ENCODE measurements at places on chromosomes 2 and 18.

DNA sequence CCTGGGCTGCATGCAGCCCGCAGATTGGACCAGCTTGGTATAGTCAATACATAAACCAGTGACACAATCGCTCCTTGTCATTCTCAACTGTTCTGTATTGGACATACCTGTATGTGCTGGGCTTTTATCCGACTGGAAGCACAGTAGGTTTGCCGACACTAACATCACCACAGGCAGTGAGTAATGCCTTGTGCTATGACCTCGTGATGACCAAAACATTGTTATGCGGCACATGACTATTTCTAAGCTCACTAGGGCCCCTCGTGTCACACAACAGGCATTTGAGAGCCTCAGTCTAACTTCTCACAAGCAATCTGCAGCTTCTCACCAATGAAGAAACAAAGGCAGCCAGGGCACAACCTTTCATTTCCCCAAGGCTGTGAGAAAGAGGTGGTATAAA, 320.8 kb downstream of the AFF3 start:
- DNase-seq, result no peak

- no peaks in the 10 kb centered on the region for H3K4me1 ChIP-seq
- no peaks in the 10 kb centered on the region for H3K36me3 ChIP-seq
- H3K4me3 ChIP-seq, result no peak overlapping the region
- no peak for DNase-seq
These were observed 17.9 kb upstream of the PTPN4 start for GRCh38 chr2:119741868-119742267.

DNA sequence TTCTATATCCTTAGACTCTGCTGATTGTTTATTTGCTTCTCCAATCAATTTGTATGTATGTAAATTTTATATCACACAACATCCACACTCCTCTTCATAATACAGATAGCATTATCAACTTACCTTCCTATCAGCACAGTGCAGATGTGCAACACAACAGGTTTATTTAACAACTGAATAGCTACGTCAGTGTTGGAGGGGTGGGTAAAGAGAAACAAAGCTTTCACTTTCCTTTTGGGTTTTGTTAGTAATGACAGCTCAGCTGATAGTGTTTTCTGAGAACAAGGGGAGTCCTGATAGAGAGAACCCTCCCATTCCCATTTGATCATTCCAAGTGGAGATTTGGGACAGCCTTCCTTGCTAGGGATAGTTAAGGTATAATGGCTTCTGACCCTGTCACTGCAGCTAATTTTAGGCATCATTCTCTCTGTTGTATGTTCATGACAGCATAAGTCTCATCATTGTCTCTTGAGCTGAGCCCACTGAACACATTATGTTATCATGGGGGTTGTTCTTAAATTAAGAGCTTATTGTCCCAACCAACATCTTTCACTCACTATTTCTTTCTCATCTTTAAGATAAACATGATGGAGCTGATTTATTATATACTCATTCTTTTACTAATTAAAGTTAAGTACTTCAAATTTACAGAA, 227.7 kb downstream of the GPD2 start:
- no peak overlapping the region for H3K4me3 ChIP-seq
- no peak overlapping the region for H3K27ac ChIP-seq

DNA sequence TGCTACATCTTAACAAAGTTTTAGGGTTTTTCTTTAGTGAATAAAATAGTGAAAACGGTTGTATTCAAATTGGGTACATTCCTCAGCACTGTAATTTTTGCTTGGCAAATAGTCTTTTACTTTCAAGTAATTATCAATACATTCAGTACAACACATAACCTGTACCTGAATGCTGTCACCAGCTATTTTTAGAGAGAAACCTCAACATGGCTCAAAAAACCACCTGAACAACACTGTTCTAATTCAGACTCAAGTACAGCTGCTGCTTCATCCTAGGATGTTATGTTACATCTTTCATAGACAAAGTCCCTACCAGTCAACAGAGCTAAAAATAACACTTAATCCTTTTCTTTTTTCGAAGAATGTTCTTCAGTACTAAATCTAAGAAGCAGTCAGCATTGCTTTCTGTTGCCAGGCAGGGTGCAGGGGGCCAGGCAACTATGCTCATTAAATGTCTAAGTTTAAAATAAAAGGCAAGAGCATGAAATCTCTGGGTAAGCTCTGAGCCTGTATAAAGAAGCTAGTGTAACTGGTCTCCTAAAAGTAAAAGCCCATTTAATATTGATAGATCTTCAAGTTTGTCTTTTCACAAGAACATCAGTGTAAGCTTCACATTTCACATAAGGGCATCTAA, 20.5 kb downstream of the PDIA6 start:
- no peak overlapping the region for H3K4me3 ChIP-seq
- DNase-seq, result peak; percentile 10
- peak overlapping the region; percentile 85 for H3K27ac ChIP-seq
- peaks cover 41% of the 10 kb centered on the region for H3K4me1 ChIP-seq

- no peaks in the 10 kb centered on the region for H3K27me3 ChIP-seq
- peak; percentile 85 for DNase-seq
- peak overlapping the region; percentile 38 for H3K4me3 ChIP-seq
- peaks cover 34% of the 10 kb centered on the region for H3K4me1 ChIP-seq
- H3K36me3 ChIP-seq, result peaks cover 2% of the 10 kb centered on the region
These were observed 76.4 kb downstream of the AP1S3 start for GRCh38 chr2:223760838-223761502.

DNA sequence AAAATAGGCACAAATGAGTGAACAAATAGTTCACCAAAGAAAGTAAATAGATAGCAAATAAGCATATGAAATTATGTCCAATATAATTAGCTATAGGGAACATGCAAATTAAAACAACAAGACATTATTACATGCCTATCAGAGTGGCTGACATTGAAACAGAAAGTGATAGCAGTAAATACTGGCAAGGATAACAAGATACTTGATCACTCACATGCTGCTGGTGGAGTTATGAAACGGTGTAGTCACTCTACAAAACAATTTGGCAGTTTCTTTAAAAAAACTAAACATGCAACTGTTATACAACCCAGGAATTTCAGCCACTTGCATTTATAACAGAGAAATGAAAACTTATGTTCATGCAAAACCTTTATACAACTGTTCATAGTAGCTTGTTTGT, 439.2 kb upstream of the ACVR2A start:
- peaks cover 5% of the 10 kb centered on the region for H3K4me1 ChIP-seq
- H3K4me3 ChIP-seq, result no peak overlapping the region
- DNase-seq, result no peak
- H3K27me3 ChIP-seq, result peaks cover 5% of the 10 kb centered on the region

- H3K27ac ChIP-seq, result no peak overlapping the region
- no peak for DNase-seq
- peaks cover 1% of the 10 kb centered on the region for H3K4me1 ChIP-seq
- no peak overlapping the region for H3K4me3 ChIP-seq
- no peaks in the 10 kb centered on the region for H3K36me3 ChIP-seq
These were observed 3.0 kb upstream of the GCG start for GRCh38 chr2:162155093-162155492.

DNA sequence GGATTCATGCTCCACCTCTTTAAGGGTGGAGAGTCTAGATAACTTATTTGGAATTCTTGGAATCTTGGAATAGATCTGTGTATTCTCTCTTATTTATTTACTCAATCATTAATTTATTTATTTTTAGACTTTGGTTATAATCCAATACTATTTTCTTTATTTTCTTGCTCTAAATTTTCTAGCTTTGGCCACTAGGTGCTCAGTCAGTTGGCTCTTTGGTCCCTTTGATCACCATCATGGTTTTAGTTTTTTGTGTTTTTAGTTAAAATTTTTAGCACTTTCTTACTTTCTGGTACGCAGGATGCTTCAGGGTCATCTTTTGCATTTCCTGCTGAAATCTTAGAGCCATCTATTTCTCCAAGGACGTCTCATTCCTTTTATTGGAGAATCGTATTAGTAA, 5.2 kb upstream of the PLEK start:
- no peaks in the 10 kb centered on the region for H3K36me3 ChIP-seq
- H3K27me3 ChIP-seq, result no peaks in the 10 kb centered on the region
- H3K4me3 ChIP-seq, result no peak overlapping the region
- H3K27ac ChIP-seq, result no peak overlapping the region
- no peak for DNase-seq

DNA sequence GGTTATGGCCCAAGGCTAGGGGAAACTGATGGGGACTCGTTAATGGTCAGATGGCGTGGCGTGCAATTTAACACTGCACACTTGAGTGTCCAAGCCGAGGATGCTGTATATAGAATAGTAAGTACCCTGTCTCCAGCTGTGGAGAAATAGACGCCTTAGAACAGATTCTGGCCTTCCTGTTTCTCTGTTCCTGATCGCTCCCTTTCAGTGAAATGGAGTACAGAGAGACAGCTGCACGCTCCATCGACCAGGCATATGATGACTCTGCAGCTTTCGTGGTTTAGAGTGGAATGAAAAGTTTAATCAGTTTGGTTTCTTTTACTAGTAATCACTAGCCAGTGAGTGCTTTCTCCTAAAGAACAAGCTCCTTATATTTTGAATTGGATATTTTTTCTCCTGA, 213.4 kb downstream of the NEDD4L start:
- no peaks in the 10 kb centered on the region for H3K4me1 ChIP-seq
- DNase-seq, result no peak
- peaks cover 4% of the 10 kb centered on the region for H3K27me3 ChIP-seq
- H3K4me3 ChIP-seq, result no peak overlapping the region

GRCh38 chr2:9754532-9754887, 88.8 kb upstream of the TAF1B start:
- peaks cover 74% of the 10 kb centered on the region for H3K4me1 ChIP-seq
- peaks cover 8% of the 10 kb centered on the region for H3K27me3 ChIP-seq
- DNase-seq, result no peak
